NCI-H2081 (cell line): ENCODE measurements at places on chromosomes 3 and 15.

DNA sequence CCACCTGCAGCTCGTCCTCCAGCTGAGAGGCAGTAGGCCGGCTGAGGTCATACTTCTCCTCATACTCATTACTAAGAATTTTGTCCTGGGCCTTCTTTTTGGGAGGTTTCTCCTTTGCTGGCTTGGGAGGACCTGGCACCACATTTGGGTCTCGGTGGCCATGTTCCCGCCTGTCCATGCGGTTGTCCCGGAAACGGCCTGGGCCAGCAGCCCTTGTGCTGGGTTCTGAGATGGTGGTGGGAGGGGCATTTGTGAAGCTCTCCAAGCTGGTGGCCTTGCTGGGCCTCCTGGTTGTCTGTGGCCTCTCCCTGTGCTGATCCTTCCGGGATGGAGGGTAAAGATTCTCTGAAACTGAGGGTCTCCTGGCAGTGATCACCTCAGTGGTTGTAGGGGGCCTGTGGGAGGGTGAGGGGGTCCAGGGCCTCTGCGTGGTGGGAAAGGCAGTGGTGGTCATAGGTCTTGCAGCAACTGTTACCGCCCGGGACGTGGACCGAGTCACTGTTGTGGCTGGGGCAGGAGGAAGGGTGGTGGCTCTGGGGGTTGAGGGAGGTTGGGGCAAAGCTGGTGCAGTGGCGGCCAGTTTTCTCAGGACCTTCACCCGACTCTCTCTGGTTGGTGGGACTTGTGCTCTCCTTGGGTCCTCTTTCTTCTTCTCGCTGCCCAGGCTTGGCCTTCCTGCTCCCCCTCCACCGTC lies 2.5 kb downstream of the CCDC80 start:
- no peak for DNase-seq

DNA sequence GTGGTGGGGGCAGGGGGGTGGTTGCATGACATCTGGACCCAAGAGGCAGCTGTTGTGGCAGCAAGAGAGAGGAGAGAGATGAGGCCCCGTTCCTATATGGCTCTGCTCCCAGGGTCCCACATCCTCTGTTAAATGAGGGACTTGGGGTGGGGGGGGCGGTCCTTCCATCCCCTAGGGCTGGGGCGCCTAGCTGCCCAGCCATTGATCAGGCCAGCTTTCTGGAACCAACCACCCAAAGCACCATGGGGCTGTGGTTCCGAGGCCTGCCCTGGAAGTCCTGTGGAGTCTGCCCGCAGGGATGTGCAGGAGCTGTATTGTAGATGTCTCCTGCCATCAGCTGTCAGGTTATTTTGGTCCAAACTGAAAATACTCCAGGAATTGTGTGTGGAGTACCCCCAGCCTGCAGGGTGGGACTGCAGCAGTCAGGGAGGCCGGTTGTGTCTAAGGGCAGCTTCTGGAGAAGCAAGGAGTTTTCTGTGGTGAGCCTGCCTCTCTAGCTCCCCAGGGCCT lies 5.2 kb downstream of the FURIN start:
- DNase-seq: no peak

GRCh38 chr15:71330638-71331162 lies 215.4 kb downstream of the THSD4 start:
- no peak for DNase-seq

DNA sequence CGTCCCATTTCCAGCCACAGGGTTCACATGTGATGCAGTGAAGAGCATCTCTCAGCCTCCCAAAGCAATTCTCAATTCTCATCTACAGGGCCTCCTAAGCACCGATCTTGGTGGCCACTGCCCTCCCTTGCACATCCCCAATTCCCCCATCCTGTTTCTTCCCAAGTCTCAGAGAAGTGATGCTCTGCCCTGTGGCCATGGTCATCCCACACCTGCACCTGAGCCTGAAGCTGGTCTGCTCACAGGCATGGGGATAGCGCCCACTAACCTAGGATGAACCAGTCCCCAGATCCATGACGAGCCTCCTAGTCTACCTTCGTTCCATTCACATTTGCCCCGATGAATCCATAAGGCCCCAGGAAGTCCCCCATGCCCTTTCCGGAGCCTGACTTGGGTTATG lies 201.5 kb downstream of the UACA start:
- no peak for DNase-seq

- no peak for DNase-seq
Measured at GRCh38 chr15:47475336-47475735, 242.0 kb upstream of the SEMA6D start.

- DNase-seq: no peak
Measured at GRCh38 chr15:81191701-81192100, 5.0 kb upstream of the IL16 start.

GRCh38 chr3:178047496-178047895 lies 488.7 kb upstream of the KCNMB2 start:
- DNase-seq: no peak

DNA sequence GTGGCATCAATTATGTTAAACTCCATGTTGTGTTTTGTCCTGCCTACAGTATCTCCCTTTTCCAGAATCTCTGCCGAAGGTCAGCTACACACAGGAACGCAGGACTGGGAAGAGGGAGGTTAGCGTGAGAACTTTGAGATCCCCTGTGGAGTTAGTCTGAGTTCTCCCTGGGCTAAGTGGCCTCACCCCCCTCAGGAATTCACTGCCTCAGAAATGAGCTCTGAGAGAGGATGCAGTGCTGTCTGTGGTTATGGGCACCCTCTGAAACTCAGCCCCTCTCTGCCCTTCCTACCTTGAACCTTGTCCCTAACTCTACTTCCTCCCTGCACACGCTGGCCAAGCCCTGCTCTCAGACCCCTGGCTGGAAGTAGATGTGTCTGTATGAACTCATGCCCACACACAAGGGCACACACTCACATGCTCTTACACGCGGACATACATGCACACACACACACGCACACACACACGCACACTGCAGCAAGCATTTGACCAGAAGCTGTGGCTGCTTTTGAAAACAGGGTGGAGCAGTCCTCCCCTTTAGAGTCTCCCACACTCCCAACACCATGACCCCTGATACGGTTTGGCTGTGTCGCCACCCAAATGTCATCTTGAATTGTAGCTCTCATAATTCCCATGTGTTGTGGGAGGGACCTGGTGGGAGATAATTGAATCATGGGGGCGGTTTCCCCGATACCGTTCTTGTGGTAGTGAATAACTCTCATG lies 5.3 kb upstream of the VIPR1 start:
- DNase-seq: no peak

- no peak for DNase-seq
Measured at GRCh38 chr3:156693166-156693565, 18.8 kb downstream of the TIPARP start.

DNA sequence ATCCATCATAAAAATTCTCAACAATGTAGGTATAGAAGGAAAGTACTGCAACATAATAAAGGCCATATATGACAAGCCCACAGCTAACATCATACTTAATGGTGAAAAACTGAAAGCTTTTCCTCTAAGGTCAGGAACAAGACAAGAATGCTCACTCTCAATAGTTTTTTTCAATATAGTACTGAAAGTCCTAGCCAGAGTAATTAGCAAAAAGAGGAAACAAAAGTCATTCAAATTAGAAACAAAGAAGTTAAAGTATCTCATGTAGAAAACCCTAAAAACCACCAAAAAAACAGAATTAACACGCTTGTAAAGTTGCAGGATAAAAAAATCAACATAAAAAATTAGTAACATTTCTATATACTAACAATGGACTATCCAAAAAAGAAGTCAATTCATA lies 61.8 kb downstream of the MYH15 start:
- DNase-seq: no peak

DNA sequence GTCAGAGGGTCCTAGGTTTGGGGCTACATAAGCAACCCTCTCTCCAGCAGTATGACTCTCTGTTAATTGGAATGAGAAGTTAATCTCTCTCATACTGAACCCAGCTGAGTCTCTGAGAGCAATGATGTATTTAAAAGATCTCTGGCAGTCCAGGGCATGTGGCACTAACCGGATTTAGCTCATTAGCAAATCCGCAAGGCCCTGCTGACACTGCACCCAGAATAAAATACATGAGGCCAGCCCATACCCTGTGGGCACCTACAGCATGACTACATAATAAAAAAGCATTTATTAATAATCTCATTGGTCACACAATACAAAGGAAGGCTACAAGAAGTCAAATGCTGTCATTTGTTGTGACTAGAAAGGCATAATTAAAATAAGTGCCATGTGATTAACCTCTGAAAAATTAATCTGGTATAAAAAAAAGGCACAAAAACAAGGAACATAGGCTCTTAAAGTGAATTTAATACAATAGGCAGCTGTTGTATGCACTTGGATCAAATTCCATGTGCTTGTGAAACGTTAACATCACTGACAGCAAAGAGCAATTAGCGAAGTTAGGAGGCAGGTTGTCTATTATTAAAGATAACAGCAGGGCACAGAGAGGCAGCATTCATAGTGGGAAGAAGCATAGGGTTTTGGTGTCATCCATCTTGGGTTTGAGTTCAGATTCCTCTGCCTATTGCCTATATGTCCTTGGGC lies 381.2 kb downstream of the WDR72 start:
- DNase-seq: peak; percentile 45

DNA sequence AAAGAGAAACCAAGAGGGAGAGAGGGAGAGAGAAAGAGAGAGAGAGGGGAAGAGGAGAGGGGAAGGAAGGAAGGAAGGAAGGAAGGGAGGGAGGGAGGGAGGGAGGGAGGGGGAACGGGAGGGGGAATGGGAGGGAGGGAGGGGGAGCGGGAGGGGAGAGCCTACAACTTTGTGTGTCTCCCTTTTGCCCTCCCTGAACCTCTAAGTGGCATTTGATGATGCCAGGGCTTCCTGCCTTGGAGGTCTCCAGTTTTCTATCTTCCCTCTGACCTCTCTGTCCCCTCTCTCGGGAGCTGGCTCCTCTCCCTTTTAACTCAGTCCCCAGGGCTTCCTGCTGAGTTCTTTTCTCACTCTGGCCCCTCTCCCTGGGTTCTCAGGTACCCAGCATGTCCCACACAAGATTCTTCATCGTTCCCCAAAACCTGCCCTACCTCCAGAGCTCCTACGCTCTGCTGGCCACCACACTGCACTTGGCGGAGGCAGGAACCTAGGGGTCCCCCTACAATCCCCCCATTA lies 12.5 kb upstream of the FAM174B start:
- DNase-seq: no peak

DNA sequence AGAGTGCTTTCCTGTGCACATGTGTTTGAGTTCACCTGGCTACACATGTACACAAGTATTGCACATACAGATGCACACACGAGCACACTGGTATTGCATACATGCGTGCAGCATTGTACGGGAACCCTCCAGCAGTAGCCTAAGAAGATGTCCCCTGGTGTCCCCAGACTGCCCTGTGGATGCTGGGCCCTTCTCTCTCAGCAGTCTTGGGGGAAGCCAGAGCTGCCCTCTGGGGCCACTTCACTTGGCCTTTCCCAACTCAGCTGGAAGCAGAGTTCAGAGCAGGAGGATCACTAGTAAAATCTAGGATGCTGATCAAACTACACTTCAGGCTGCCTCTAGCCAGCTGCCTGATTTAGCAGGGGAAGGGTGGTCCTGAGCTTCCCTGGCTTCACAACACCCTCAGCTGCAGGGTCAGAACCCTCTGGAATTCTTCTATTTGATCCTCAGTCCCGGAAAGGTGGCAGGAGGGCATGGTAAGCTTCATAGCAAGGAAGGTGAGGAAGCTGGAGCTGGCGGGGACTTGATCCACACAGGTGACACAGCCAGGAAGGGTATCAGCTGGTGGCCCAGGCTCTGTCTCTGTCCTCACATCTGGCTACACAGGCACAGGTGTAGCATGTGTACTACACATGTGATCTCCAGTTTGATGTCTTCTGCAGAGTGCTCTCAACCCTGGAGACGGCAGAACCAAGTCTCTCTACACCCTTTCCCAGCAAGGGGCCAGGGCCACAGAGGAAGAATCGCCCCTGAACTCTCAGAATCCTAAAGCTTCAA lies 36.5 kb downstream of the KLF15 start:
- DNase-seq: no peak

DNA sequence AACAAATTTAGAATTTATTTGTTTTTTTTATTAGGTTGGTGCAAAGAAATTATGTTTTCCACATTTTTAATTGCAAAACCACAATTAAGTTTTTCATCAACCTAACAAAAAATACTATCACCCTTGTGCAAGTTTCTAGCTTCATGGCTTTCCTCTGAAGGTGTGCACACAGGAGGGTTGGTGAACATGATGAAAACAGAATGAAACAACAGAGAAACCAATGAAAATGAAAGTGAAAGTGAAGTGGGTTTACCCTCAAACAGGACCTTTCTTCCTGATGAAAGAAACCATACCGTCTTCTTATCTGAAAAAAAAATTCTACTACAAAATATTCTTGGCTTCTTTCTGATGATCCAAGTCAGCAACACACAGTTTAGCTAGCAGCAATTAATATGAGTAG lies 71.9 kb upstream of the FEZF2 start:
- DNase-seq: no peak
